ENCODE measurements at places on chromosomes 2 and 18. TPM values are rescaled to one million over a fixed set of nuclear protein-coding genes. Genes with fewer than 3 reads are reported as not detected.

The IL1A gene
- 0.55 TPM for total RNA-seq

The TOGARAM2 gene
- 0.44 TPM for total RNA-seq

The HSBP1L1 gene
- 41.5 TPM for total RNA-seq

The ST8SIA5 gene
- not detected for total RNA-seq

The ATP8B1 gene
- total RNA-seq: 16.7 TPM

The AGXT gene
- total RNA-seq: not detected

DNA sequence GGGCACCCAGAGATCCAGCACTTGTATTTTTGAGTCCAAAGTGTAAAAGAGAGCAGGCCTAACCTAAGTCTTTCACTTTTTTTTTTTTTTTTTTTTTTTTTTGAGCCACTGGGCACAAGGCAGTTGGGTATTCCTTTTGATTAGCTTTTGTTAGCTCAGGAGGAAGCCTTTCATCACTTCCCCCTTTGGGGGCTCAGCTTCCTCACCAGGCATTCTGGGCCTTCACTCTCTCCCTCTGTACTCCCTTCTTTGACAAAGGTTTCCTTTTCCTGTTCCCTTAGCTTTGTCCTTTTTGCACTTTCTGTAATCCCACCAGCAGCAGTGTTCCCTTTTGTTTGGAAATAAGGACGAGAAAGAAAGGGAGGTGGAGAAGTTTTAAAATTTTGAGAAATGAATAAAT is 88.2 kb downstream of the PKP4 start:
- no peaks in the 10 kb centered on the region for H3K27me3 ChIP-seq
- H3K4me1 ChIP-seq: no peaks in the 10 kb centered on the region
- no peak overlapping the region for H3K27ac ChIP-seq
- H3K36me3 ChIP-seq: no peaks in the 10 kb centered on the region
- no peak overlapping the region for H3K4me3 ChIP-seq
- DNase-seq: no peak

- no peak overlapping the region for H3K4me3 ChIP-seq
- H3K4me1 ChIP-seq: no peaks in the 10 kb centered on the region
- DNase-seq: no peak
- H3K36me3 ChIP-seq: no peaks in the 10 kb centered on the region
- H3K27me3 ChIP-seq: no peaks in the 10 kb centered on the region
Observed at GRCh38 chr2:177675350-177675821, 282.8 kb downstream of the AGPS start.

GRCh38 chr2:178477443-178478129 is 814 bp downstream of the FKBP7 start:
- H3K4me3 ChIP-seq: peak overlapping the region; percentile 77
- H3K27ac ChIP-seq: no peak overlapping the region
- no peak for DNase-seq
- H3K4me1 ChIP-seq: peaks cover 34% of the 10 kb centered on the region

GRCh38 chr18:48173557-48173956 is 235.6 kb downstream of the ZBTB7C start:
- no peak for DNase-seq
- H3K36me3 ChIP-seq: no peaks in the 10 kb centered on the region
- no peaks in the 10 kb centered on the region for H3K4me1 ChIP-seq
- H3K4me3 ChIP-seq: no peak overlapping the region

DNA sequence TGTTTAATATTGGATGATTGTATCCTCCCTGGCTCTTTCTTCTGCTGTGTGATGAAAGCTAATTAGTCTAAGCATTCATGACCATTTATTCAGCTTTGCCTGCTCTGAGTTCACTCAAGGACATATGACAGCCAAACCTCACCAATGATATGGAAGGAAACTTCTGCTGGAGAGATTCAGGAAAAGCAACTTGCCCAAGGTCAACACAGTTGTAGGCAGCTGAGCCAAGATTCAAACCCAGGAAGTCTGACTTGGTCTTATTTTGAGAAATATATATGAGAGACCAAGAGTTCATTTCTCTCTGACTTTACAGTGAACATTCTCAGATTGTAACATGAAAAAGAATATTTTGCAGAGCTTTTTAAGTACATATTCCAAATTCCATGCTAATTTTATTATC is 1588.5 kb upstream of the PIK3C3 start:
- no peaks in the 10 kb centered on the region for H3K36me3 ChIP-seq
- H3K4me1 ChIP-seq: no peaks in the 10 kb centered on the region
- H3K27me3 ChIP-seq: no peaks in the 10 kb centered on the region
- DNase-seq: no peak
- H3K27ac ChIP-seq: no peak overlapping the region

DNA sequence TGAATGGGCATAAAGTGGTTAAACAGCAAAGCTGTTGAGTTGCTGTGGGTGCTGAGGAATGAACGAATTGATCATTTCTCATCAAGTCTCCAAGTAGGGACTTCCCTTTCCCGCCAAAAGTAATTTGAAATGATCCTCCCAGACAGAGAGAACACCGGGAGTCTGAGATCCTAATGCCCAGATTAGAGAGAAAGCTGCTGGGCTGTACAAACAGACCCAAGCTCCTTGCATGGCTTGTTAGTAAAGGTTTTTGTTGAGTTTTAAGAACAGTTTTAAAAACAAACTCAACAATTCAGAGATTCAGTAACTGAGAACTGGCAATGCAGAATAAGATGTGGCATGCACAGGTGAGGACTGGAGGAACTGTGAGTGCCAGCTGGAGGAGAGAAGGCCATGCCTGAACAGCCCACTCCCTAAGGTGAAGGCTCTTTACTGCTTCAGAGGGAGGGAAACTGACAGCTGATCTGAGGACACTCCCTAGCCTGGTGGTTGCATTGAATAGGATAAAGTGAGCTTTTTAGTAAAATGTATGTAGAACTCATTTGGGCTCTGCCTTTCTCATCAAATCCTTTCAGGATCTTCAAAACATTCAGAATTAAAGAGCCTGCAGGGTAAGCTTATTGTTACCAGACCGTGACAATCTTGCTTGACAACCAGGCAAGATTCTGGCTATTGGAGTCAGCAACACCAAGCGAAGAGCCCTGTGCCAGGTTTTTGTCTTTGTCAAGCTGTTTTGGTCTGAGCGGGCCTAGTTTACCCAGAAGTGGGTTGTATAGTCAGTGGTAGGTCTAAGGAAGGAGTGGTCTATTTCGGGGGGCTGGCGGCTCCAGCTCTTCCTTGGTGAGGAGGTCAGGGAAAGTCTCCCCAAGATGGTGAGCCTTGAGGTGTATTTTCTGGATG is 63.2 kb upstream of the IGFBP5 start:
- H3K27ac ChIP-seq: no peak overlapping the region
- peaks cover 7% of the 10 kb centered on the region for H3K27me3 ChIP-seq
- no peaks in the 10 kb centered on the region for H3K36me3 ChIP-seq
- no peaks in the 10 kb centered on the region for H3K4me1 ChIP-seq
- no peak for DNase-seq
- no peak overlapping the region for H3K4me3 ChIP-seq

DNA sequence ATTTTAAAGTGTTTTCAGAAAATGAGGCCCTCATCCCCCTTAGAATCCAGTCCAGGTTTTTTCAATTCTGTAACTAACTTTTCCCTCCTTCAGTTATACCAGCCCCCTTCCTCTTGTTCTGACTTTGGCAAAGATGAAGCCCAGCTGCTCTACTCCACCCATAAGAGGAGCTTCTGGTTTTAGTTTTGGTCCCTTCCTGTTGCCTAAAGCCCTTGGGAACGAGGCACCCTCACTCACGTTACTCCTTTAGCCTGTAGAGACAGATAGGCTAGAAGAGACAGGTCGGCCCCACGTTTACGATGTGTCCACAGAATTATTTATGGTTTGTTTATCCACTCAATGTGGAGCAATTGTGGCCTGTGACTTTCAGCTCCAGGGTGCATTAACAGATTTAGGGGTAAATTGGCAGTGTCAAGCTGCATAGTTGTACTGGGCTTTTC is 454.2 kb upstream of the TNP1 start:
- H3K4me1 ChIP-seq: peaks cover 17% of the 10 kb centered on the region
- no peaks in the 10 kb centered on the region for H3K36me3 ChIP-seq
- H3K27me3 ChIP-seq: no peaks in the 10 kb centered on the region
- H3K27ac ChIP-seq: no peak overlapping the region
- no peak overlapping the region for H3K4me3 ChIP-seq

DNA sequence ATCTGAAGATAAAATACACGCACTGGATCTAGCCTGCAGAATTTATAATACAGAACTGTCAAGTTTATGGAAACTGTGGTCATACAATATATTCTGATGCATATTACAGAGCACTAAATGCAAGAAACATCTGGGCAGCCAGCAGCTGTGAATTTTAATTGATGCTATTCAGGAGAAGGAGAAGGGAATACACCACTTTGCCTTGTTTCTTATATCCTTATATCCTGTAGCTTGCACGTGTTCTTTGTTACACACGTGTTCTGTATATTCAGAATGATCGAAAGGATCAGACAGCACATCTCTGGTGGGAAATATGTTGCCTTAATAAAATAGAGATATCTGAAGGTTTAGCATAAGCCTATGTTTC is 335.8 kb downstream of the AGPS start:
- H3K36me3 ChIP-seq: no peaks in the 10 kb centered on the region
- H3K27ac ChIP-seq: no peak overlapping the region
- DNase-seq: no peak

DNA sequence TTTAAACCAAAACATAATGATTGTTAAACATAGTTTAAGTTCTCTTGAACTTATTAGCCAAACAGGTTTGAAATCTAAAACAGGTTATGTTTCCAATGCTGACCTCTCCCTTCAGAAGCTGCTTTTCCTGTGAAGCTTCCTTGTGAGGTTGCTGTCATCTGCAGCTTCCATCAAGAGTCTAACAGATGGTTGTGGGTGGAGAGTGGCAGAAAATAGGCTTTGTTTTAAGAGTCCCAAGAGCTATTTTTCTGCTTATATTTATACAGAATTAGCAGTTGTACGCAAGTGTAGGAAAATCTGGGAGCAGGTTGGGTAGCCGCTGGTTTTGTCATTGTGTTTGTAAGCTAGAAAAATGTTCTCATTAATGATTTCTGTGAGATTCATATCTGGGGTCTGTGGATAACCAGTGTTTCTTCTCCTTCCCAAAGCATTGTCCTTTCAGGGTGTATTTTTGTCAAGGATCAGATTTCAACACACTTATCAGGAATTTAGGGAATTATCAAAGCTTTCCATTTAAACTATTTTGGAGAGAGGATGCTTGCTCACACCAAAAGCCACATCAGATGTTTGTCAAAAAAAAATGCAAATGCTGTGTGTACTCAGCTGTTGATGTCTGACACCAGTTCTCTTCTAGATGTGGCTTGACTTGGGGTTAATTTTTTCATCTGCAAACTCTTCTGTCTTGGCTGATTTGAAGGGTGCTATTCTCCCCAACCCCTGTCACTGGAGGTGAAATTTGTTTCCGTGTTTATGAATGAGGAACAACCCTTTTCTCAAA is 78.1 kb upstream of the KIF5C start:
- no peaks in the 10 kb centered on the region for H3K4me1 ChIP-seq
- no peaks in the 10 kb centered on the region for H3K27me3 ChIP-seq
- no peak for DNase-seq
- no peak overlapping the region for H3K4me3 ChIP-seq

DNA sequence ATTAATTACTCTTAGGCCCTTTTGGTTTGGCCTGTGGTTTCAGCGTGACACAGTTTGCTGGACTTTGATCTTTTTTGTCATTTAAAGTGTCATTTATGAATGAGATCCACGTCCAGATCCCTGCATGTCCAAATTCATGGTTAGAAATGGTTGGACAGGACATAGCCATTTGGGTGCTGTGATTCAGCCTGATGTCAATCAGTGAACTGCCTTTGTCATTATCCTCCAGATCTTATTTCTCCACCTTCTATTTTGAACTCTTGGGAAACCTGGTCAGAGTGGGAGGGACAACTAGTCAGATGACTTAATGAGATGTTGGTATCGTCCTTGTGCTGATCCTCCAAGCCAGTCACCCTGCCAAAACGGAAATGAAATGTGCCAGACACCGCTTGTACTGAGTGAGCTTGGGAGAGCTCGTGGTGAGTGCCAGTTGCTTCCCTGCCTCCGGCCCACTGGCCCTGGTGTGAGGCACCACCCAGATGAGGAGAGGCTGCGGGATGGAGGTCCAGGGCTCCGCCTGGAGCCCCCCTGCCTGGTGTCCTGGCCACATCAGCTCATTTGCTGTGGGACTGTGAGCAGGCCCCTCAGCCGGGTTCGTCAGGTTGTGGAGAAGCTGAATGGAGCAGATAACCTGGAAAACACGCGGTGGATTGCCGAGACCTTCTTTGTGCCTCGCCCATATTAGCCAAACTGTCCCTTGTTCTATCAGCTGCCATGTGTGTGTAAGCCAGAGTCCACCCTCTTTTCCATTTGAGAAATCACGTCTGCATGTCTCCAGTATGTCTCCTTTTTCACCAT is 70.1 kb downstream of the DGKD start:
- no peak for DNase-seq
- H3K4me3 ChIP-seq: no peak overlapping the region
- peaks cover 54% of the 10 kb centered on the region for H3K4me1 ChIP-seq
- no peak overlapping the region for H3K27ac ChIP-seq
- no peaks in the 10 kb centered on the region for H3K27me3 ChIP-seq

- H3K27me3 ChIP-seq: no peaks in the 10 kb centered on the region
- peaks cover 31% of the 10 kb centered on the region for H3K36me3 ChIP-seq
- peaks cover 12% of the 10 kb centered on the region for H3K4me1 ChIP-seq
- peak overlapping the region; percentile 58 for H3K27ac ChIP-seq
- no peak overlapping the region for H3K4me3 ChIP-seq
- no peak for DNase-seq
Observed at GRCh38 chr18:58320907-58321561, 277.0 kb downstream of the NEDD4L start.

DNA sequence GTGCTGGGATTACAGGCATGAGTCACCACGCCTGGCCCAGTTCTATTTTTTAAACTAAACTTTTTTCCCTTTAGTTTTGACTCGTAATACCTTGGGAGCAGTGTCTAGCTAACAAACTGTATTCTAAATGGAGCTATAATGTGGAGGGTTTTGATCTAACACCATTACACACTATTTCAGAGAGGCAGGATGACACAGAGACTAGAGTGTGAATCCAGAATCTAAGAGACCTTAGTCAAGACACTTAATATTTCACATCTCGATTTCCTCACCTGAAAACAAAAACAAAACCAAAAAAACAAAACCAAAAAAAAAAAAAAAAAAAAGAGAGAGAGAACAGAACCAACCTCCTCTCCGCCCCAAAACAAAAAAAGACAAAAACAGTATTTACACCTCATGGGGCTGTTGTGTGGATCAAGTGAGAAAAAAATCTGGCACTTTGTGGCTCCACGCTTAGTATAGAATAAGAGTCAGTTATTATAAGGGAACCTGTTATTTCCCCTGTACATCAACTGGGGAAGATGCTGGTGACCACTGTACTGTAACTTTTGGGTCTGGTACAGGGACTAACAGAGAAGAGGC is 31.3 kb downstream of the DARS1 start:
- H3K27me3 ChIP-seq: no peaks in the 10 kb centered on the region
- H3K4me3 ChIP-seq: no peak overlapping the region
- peaks cover 17% of the 10 kb centered on the region for H3K4me1 ChIP-seq
- H3K27ac ChIP-seq: no peak overlapping the region
- peaks cover 43% of the 10 kb centered on the region for H3K36me3 ChIP-seq

GRCh38 chr18:35361570-35362321 is 15.4 kb downstream of the ZNF396 start:
- DNase-seq: no peak
- H3K4me1 ChIP-seq: no peaks in the 10 kb centered on the region
- no peak overlapping the region for H3K27ac ChIP-seq
- no peaks in the 10 kb centered on the region for H3K36me3 ChIP-seq
- no peak overlapping the region for H3K4me3 ChIP-seq

GRCh38 chr2:212421556-212422334 is 116.9 kb downstream of the ERBB4 start:
- H3K4me1 ChIP-seq: no peaks in the 10 kb centered on the region
- no peaks in the 10 kb centered on the region for H3K36me3 ChIP-seq
- no peak overlapping the region for H3K27ac ChIP-seq

- no peaks in the 10 kb centered on the region for H3K36me3 ChIP-seq
- no peak overlapping the region for H3K4me3 ChIP-seq
- H3K4me1 ChIP-seq: no peaks in the 10 kb centered on the region
- DNase-seq: peak; percentile 53
- no peak overlapping the region for H3K27ac ChIP-seq
Observed at GRCh38 chr2:103789381-103790095, 1027.7 kb downstream of the TMEM182 start.

Measured in PC-9 (cell line).